Ecto neural progenitor cell (in vitro differentiated cells): ENCODE measurements at places on chromosomes 11 and 22.

DNA sequence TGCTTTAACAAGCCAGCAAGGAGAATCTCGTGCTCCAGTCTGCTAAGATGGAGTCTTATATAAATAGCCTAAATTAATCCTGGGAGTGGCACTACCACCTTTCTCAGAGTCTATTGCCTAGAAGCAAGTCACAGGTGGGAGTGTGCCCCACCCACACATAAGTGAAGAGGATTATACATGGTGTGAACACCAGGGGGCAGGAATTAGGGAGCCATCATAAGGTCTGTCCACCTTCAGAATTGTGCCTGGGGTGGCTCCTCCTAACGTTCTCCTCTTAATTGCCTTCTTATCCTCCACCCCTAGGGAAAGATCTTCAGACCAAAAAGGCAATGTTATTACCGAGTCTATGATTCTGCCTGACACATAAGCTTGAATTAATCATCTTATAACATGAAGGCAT, 276.8 kb upstream of the SESN3 start:
- no peak for DNase-seq

GRCh38 chr22:29061773-29062172, at the start of gene C22orf31:
Gene C22orf31 (minus strand): TSS chr22:29061831. CDS start chr22:29061792, 39 bp downstream.
- no peak for DNase-seq

DNA sequence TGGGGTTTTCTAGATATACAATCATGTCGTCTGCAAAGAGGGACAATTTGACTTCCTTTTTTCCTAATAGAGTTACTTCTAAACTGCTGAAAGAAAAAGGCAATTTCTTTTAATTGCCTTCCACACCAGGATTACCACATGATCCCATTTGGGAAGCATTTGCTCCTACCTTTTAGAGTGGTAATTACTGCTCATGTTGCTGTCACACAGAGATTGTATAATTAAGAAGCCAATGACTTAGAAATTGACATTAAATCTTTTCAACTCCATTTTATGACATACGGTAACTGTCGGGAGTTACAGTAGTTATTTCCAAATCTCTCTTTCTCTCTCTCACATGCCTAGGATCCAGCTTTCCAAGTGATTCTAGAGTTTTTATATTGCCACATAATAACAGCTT, 17.8 kb upstream of the RAG2 start:
- DNase-seq = no peak

DNA sequence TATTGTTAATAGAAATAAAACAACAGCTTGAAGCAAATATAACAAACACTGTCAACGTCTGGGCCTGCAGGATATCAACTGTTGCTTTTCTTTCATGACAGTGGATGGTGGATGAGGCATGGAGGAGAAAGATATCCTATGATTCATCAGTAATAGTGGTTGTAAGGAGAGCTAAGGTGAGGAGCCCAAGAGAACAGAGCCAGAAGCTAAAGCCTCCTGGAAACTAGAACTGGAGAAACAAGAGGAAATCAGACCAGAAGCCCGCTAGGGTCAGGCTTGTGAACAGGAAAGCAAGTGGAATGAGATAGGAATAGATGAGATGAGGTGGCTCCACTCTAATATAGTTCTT, 37.7 kb upstream of the MMP12 start:
- DNase-seq = no peak

GRCh38 chr11:37946155-37946766, 1348.2 kb upstream of the RAG2 start:
- DNase-seq = no peak

- no peak for DNase-seq
Measured at GRCh38 chr11:102990145-102990544, 34.6 kb upstream of the MMP13 start.

- DNase-seq = no peak
Measured at GRCh38 chr22:39652990-39653786, 82.6 kb downstream of the CACNA1I start.

DNA sequence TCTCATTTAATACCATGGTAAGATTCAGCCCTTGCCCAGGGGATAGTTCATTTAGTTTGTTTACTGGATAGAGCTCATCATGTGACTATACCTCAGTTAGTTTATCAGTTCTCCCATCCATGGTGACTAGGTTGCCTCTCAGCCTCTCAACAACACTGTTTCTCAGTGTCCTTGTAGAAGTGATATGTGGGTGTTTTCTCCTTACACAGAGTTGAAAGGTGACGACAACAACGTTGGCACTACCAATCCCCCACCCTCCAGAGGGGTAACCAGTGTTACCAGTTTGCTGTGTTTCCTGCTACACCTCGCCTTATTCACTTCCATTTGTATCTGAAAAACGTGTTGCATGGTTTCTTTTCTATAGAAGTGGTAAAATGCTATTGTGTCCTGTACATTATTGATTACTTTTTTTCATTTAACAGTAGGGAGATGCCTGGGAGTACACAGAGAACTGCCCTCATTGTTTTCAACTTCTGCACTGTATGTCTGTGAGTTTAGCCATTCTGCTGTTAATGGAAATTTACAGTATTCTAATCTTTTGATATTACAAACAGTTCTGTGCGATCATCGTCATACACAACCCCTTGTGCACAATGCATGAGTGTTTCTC, 11.6 kb downstream of the NEAT1 start:
- peak; percentile 18 for DNase-seq

GRCh38 chr11:122931510-122931909, 49.0 kb downstream of the JHY start:
- no peak for DNase-seq

GRCh38 chr11:70739811-70740487, 341.6 kb downstream of the CTTN start:
- DNase-seq = no peak

DNA sequence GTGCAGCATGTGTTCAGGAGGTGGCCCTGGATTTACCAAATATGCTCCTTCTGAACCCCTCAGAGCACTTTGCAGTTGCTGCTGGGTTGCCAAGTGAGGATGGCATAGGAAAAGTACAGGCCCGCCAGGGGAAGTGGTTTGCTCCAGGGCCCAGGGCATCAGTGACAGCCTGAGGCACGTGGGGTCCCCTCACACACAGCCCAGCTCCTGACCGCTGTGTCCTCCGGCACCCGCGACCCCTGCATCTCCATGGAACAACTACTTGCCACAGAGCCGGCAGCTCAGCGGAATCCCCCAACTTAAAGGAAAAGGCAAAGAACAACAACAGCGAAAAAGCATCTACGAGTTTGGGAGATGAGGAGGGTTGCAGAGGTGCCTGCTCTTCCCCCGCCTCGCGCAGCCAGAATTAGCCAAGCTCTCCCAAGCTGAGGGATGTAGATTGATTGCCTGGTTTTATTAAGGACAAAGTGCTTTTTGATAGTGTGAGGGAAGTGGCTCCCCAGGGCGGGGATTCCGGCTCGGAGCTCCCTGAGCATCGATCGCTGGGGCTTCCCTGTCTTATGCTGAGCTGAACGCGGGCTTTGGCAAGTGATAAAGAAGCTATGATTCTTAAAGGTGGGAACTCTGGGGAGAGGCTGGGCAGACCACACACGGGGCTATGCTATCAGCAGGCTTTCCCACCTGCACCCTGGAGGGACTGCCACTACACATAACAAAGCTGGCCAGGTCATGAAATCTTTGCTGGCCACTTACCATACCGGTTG, 174.5 kb downstream of the CEP164 start:
- DNase-seq = no peak

- no peak for DNase-seq
Measured at GRCh38 chr11:108620958-108621772, 27.6 kb upstream of the EXPH5 start.

DNA sequence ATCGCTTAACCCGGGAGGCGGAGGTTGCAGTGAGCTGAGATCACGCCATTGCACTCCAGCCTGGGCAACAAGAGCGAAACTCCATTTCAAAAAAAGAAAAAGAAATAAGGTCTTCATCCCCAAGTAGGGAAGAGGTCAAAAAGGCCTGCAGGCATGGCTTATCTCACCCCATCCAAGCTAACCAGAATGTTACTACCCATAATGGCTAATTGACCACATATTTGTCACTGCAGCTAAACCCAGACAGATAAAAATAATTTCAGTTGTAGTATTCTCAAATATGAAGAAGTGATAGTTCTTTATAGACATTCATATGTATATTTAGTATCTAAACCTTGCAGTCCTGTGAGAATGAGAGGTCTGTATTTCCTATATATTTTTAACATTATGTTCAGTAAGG, 17.8 kb downstream of the PIWIL4 start:
- DNase-seq = no peak

DNA sequence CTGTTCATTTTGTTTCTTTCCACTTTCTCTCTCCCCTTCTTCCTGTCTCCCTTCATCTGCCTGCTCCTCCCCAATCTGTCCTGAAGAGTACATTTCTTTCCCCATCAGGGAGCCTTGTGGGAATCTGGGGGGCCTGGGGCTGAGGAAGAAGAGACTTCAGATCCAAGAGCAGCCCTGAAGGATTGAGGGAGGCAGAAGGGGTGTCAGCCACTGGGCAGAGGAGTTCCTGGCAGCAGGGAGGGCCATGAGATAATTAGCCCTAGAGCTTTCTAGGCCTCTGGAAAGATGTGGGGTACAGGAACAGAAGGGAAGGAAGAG, 24.4 kb upstream of the OAF start:
- DNase-seq = no peak

DNA sequence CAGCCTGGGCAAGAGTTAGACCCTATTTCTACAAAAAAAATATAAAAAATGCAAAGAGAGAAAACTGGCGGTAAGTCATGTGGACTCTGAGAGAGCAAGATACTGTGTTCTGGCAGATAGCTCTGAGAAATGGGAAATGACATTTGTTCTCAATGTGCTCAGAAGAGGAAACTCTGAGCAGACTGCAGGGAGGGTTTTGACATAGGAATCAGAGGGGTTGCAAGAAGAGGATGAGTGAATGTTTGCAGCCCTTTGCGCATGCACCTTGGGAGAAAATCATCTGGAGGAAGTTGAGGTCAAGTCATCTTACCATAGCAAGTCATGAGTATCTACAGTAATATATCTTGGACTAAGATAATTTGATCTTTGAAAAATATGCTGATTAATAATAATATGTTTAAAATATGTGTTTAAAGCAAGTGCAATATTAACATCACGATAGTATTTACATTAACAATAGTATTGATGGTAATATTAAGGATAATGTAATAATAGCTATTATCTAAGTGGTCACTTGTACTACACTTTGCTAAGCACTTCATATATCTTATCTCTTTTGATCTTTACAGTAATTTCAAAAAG, 2.6 kb downstream of the ACER3 start:
- DNase-seq = no peak

DNA sequence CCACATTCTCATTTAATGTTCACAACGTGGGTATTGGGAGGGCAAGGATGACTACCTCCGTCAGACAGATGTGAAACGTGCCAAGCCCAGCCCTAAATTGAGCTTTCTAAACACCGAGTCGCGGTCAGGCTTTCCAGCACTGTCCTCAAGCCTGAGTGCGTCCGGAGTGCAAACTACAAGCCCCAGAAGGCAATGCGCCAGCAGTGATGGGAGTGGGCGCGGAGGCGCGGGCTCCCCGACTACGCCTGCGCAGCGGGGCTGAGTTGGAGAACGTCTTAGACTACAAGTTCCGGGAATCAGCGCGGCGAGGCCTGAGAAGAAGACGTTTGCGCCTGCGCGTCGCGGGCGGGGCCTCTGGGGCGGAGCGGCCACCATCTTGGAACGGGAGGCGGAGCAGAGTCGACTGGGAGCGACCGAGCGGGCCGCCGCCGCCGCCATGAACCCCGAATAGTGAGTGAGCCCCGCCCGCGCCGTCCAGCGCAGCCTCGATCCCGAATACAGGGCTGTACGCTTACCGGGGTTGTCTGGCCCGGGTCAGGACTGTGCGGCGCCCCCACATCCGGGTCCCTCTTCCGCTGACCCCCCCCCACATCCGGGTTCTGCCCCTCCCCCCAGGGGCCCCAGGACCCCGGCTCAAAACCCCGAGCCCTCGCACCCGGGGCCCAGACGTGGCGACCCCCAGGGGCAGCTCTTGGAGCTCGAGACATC, at the start of gene RAB1B:
RAB1B (plus strand) TSS at position 396 of the 708 bp plus-strand sequence; CDS start at position 437, 41 bp downstream.
- DNase-seq = peak; percentile 100

DNA sequence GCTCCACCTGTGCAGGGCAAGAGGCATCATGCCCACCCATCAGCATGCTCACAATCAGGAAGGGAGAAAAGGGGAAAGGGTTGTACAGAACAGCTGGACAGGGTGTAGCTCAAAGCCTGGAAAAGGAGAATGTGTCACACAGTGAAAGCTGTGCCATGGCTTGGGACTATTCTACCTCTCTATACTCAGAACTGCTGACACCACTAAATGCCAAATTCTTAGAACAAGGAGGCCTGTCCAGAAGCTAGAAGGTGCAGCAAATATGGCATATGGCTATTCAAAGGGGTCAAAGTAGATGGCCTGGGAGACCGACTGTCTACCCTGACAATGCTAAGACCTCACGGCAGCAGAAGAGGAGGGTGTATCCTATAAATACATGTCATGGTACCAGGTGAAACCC, 12.8 kb downstream of the HPS4 start:
- no peak for DNase-seq

DNA sequence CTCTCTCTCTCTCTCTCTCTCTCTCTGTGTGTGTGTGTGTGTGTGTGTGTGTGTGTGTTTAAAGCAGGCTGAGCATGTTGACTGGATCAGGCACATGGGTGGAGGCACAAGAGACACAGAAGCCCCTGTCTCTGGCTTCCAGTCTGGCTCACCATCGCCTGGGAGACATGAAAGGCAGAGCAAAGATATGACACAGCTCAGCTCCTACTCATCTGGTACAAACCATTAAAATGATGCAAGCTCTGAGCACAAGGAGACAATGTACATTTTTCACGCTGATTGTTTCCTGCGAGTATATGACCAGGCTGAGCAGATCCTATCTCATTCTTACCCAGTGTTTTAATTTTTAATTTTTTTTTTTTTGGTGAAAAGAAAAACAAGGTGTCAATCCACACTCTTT, 9.5 kb downstream of the SLC6A5 start:
- no peak for DNase-seq

DNA sequence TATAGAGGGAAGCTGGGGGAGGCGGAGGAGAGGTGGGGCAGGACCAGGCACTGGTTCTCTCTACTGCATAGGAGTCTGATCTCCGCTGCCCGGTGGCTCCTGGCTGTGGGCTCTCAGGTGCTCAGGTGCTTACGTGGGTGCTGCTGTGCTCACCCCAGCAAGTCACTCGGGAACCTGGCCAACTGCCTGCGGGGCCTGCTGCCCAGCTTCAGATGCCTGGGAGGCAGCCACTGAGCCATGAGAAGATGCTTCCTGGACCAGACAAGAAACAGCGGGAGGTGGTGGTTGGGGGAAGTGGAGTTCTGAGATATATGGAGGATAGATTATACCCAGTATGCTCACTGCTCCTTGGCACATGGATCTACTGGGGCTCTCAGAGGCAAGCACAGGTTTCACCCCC, 1303.4 kb downstream of the TBC1D22A start:
- DNase-seq = no peak

- DNase-seq = no peak
Measured at GRCh38 chr11:69295995-69296889, 2.3 kb downstream of the MYEOV start.
